ENCODE measurements at places on chromosomes 4 and X. TPM values are rescaled to one million over a fixed set of nuclear protein-coding genes. Genes with fewer than 3 reads are reported as not detected.

DTHD1 gene
- total RNA-seq = not detected

ETDA gene
- total RNA-seq = not detected

DNA sequence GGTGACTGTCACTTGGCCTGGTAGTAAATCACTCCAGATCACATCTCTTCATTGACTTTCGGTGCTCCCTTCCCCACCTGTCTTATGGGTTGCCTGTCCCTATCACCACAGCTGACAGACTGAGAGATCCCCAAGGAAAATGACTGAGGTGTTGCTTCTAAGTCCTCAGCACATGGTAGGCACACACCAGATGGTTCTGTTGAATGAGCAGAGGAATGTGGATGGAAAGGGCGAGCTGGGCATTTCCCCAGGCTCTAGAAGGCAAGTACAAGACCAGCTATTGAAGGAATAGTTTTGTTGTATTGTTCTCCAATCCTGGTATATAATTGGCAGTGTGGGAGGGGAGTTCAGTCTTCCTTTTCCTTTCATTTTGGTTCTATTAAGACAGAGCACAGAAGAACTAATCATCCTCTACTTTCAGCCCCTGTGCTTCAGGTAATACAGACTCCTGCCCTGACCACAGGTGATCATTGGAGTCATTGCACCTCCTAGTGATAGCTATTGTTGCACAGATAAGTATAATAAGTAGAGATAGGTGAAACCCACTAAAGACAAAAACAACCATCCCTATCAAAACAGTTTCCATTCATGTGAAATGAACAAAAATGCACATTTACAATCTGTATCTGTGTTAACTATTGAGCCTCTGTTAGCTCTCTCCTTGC, 158.6 kb downstream of the TRAM1L1 start:
- H3K27ac ChIP-seq = no peak overlapping the region
- no peak for DNase-seq
- H3K4me1 ChIP-seq = no peaks in the 10 kb centered on the region
- H3K36me3 ChIP-seq = no peaks in the 10 kb centered on the region
- H3K4me3 ChIP-seq = no peak overlapping the region
- H3K27me3 ChIP-seq = no peaks in the 10 kb centered on the region

- no peak overlapping the region for H3K27ac ChIP-seq
- no peaks in the 10 kb centered on the region for H3K36me3 ChIP-seq
- H3K4me3 ChIP-seq = no peak overlapping the region
- no peaks in the 10 kb centered on the region for H3K27me3 ChIP-seq
- DNase-seq = no peak
- peaks cover 41% of the 10 kb centered on the region for H3K4me1 ChIP-seq
These were observed 537.8 kb upstream of the BOD1L1 start for GRCh38 chr4:14165222-14165920.

- no peak for DNase-seq
- no peak overlapping the region for H3K4me3 ChIP-seq
- H3K4me1 ChIP-seq = no peaks in the 10 kb centered on the region
- peaks cover 29% of the 10 kb centered on the region for H3K27me3 ChIP-seq
- H3K36me3 ChIP-seq = no peaks in the 10 kb centered on the region
- no peak overlapping the region for H3K27ac ChIP-seq
These were observed 69.6 kb downstream of the ADRA2C start for GRCh38 chr4:3835527-3836405.

DNA sequence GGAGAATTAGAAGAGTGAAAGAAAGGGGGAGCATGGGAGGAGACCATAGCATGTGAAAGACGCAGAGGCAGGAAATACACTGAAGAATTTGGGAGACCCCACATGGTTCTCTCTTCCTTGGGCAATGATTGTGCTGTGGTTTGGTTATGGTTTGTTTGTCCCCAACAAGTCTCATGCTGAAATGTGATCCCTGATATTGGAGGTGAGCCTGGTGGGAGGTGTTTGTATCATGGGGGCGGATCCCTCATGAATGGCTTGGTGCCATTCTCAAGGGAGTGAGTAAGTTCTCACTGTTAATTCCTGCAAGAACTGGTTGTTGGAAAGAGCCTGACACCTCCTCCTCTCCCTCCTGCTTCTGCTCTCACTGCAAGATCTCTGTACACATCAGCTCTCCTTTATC, 78.6 kb upstream of the RAI2 start:
- no peaks in the 10 kb centered on the region for H3K27me3 ChIP-seq
- H3K27ac ChIP-seq = no peak overlapping the region
- H3K4me3 ChIP-seq = no peak overlapping the region
- no peak for DNase-seq

DNA sequence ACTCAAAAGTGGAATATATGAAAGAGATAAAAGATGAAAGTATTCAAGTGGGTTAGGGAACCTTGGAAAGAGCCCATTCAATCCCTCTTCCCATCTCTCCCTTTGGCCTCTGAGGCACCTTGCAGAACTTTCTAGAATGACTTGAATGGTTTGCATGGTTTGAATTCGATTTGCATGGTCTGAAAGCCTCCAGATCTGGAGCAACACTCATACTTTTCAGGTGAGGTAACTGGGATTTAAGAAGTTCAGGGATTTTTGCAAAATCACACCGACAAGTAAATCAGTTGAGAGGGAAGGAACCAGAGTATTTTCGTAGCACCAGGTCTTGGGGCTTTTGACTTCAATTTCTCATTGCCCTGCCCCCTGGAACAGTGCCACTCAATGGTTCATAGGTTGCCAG, 476.0 kb upstream of the FTHL17 start:
- DNase-seq = no peak
- H3K36me3 ChIP-seq = no peaks in the 10 kb centered on the region
- H3K4me3 ChIP-seq = no peak overlapping the region
- peaks cover 38% of the 10 kb centered on the region for H3K4me1 ChIP-seq
- H3K27me3 ChIP-seq = no peaks in the 10 kb centered on the region

DNA sequence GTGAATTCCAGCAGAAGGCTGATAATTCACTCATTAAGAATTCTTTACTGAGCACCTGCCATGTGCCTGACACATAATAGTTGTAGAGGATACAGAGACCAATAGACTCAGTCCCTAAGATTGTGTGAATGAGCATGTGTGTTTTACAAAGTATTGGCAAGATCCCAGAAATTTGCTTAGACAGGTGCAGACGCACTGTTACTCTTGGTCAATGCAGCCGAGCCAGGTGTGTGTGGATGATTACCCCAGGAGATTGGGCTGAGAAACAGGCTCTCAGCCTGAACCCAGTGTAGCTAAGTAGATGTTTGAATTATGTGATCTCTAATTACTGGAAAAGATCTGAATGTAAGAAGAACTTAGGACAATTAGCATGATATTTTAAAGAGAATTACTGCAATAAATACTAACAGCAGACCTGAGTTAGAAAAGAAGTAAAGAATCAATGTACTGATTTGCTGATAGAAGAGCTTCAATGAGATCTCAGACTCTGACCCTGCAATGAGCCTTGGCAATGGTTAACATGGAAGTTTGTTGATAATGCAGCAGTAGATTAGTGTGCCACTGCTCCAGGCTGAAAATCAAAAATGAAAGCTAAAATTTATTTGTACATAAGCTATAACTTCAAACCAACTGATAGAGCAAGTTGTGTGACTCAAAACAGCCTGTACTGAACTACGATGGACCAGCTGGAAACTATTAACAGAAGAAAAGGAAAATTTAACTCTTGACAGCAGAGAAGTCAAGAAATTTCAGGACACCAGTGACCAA, 32.2 kb upstream of the NDST4 start:
- no peaks in the 10 kb centered on the region for H3K4me1 ChIP-seq
- no peaks in the 10 kb centered on the region for H3K36me3 ChIP-seq
- no peaks in the 10 kb centered on the region for H3K27me3 ChIP-seq
- H3K4me3 ChIP-seq = no peak overlapping the region

MAGEE2 gene
- not detected for total RNA-seq

- H3K4me3 ChIP-seq = no peak overlapping the region
- H3K4me1 ChIP-seq = no peaks in the 10 kb centered on the region
- H3K27me3 ChIP-seq = no peaks in the 10 kb centered on the region
- no peak for DNase-seq
These were observed 48.5 kb downstream of the MAGEC2 start for GRCh38 chrX:142156567-142156966.

PPP1R3F gene
- 5.0 TPM for total RNA-seq

DNA sequence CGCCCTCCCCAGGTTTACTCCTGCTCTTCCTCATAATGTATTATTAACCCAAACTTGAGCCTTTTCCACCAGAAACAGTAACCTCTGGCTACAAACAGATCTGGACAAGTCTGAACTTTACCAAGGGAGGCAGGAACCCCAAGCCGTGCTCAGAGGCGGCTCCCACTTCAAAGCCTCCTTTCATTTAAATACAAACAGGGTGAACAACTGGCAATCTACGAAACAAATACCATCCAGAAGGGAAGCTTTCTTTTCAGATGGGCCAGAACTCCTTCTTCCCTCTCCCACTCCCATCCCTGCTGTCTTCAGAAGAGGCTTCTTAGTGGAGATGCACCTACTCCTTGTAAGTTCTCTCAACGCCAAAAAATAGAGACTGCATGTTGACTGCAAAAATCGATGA, 2.1 kb upstream of the GPC4 start:
- no peaks in the 10 kb centered on the region for H3K4me1 ChIP-seq
- DNase-seq = no peak
- H3K4me3 ChIP-seq = no peak overlapping the region

SLC25A6 gene
- 314 TPM for total RNA-seq

DNA sequence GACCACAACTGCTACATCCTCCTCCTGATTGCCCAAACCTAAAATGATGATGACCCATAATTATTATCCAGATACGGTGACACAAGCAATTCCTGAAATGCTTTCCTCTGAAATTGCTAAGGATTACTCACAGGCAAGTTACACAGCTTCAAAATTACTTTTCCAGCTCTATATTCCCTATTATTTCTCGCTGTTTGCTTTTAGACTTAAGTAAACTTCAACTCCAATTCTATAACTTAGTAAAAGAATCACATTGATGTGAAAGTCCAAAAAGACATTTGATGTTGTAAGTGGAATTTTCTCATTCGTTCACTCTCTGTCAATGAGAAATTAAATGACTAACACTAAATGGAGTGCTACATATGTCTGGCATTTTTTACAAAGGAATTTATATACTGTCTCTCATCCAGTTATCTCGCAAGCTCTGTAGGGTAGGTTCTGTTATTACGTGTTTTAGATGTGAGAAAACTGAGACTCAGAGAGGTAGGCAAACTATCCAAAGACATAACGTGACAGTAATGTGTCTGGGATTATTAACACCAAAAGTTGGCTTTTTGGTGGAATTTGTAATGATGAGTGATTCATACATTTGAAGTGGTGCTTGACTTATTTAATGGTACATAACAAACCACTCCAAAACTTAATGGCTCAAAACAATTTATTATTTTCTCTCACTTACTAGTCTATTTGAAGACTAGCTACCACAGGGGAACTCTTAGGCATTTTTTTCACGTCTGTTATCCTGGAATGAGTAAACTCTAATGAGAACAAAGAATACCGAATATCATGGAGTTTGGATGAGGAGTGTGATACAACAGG, 31.5 kb downstream of the PALLD start:
- H3K27me3 ChIP-seq = no peaks in the 10 kb centered on the region
- peaks cover 62% of the 10 kb centered on the region for H3K4me1 ChIP-seq
- H3K27ac ChIP-seq = peak overlapping the region; percentile 64
- H3K4me3 ChIP-seq = peak overlapping the region; percentile 58
- peak; percentile 52 for DNase-seq

MAGEA2B gene
- not detected for total RNA-seq

GRCh38 chr4:110019153-110019552, 106.5 kb downstream of the EGF start:
- H3K36me3 ChIP-seq = no peaks in the 10 kb centered on the region
- H3K4me1 ChIP-seq = peaks cover 17% of the 10 kb centered on the region
- no peak overlapping the region for H3K4me3 ChIP-seq
- DNase-seq = no peak

DNA sequence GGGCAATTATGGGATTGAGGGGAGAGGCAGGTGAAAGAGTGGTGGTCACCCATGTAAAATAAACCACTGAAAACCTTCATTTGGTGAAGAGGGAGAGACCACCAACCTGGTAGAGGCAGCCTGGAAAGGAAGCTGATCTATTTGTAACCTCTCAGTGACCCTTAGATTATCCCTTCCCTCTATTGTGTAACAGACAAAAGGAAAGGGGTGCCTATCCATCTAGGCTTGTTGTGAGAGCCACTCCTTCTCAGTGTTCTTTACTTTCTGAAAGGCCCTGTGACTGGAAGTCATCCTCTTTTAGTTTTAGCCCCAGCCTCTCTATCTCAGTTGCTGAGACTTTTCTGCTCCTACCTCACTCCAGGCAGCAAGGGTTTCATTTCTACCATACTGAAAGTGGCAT, 142.4 kb downstream of the TMEM164 start:
- peaks cover 26% of the 10 kb centered on the region for H3K4me1 ChIP-seq
- no peak for DNase-seq
- H3K27me3 ChIP-seq = no peaks in the 10 kb centered on the region
- no peaks in the 10 kb centered on the region for H3K36me3 ChIP-seq
- H3K4me3 ChIP-seq = no peak overlapping the region

DNA sequence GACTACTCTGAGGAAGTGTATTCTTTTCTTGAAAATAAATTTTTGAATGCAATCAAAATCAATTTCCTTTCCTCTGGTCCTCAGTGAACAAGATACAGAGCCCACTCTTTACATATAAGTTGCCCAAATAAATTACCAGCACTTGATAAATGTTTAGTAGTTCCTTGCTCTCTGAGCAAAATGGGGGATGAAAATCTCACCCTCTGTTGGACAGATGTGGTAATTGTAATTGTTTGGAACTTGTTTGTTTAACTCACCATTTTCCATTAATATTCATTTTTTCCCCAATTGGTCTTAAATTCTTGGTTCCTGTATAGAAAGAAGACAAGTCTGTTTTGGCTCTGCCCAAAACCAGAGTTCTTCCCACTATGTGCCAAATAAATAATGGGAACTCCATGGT, 146.3 kb downstream of the LDB2 start:
- H3K4me1 ChIP-seq = peaks cover 31% of the 10 kb centered on the region
- no peaks in the 10 kb centered on the region for H3K27me3 ChIP-seq
- H3K4me3 ChIP-seq = no peak overlapping the region
- H3K27ac ChIP-seq = no peak overlapping the region
- H3K36me3 ChIP-seq = 0 out of 2 replicates have a peak, but pooled peaks cover 10% of the 10 kb centered on the region
- peak; percentile 24 for DNase-seq

- no peak overlapping the region for H3K4me3 ChIP-seq
- H3K4me1 ChIP-seq = no peaks in the 10 kb centered on the region
- H3K27ac ChIP-seq = no peak overlapping the region
- no peaks in the 10 kb centered on the region for H3K27me3 ChIP-seq
These were observed 146.2 kb upstream of the HHIP start for GRCh38 chr4:144499777-144500176.

DNA sequence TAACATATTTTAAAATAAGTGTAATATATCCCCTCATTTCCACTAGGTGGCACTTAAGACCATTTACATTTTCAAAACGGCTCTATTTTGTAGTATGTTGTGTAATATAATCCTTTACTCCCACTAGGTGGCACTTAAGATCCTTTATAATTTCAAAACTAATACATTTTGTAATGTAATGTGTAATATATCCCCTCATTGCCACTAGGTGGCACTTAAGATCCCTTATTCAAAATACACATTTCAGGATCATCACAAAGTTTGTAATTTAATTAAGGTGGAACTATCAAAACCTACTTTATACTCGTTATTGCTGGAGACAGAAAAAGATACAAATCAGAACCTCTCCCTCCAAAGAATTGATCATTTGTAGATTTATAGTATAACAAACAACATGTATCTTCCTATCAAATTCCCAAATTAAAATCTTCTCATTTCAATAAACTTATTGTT, 132.5 kb downstream of the ARHGAP6 start:
- H3K36me3 ChIP-seq = no peaks in the 10 kb centered on the region
- H3K4me3 ChIP-seq = no peak overlapping the region
- peak; percentile 72 for DNase-seq
- no peaks in the 10 kb centered on the region for H3K27me3 ChIP-seq

BST1 gene
- total RNA-seq = 4.2 TPM

QRFPR gene
- total RNA-seq = not detected

GRCh38 chr4:10587697-10588096, 96.9 kb downstream of the CLNK start:
- H3K4me3 ChIP-seq = no peak overlapping the region
- DNase-seq = no peak
- H3K27ac ChIP-seq = no peak overlapping the region
- H3K27me3 ChIP-seq = peaks cover 2% of the 10 kb centered on the region
- H3K4me1 ChIP-seq = peaks cover 39% of the 10 kb centered on the region
